ENCODE measurements at places on chromosomes 11 and 22. TPM values are rescaled to one million over a fixed set of nuclear protein-coding genes. Genes with fewer than 3 reads are reported as not detected.

ACR gene
- 3.9 TPM for total RNA-seq

ANKK1 gene
- 1.8 TPM for total RNA-seq

GAL3ST3 gene
- total RNA-seq, result 2.4 TPM

ART1 gene
- 0.67 TPM for total RNA-seq

DNA sequence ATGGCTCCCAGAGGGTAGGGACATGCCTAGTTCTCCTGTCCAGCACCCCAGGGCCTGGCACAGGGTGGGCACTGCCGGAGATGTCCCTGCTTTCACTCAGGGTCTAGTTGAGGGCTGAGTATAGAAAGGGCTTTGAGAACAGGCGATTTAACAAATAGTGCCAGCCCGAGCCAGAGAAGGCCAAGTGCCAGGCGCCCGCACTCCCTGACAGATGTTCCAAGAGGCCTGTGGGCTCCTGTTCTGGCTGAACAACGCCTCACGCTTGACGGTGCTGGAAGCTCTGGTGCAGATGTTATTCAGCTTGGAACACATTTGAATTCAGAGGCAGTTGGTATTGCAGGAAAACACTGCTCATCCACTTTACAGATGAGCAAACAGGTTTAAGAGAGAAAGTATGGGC is 46.5 kb downstream of the NFAM1 start:
- no peak for DNase-seq

- DNase-seq, result no peak
Observed at GRCh38 chr22:43031617-43032016, 16.7 kb upstream of the PACSIN2 start.

WBP2NL gene
- total RNA-seq, result 3.1 TPM

KCNE3 gene
- 26.2 TPM for total RNA-seq

GRCh38 chr22:20062766-20063083 is 17.3 kb upstream of the DGCR8 start:
- no peak for DNase-seq

- peak; percentile 53 for DNase-seq
Observed at GRCh38 chr11:44261800-44262591, 47.9 kb downstream of the ALX4 start.

- DNase-seq, result no peak
Observed at GRCh38 chr11:75334976-75335375, 16.5 kb downstream of the ARRB1 start.

DNA sequence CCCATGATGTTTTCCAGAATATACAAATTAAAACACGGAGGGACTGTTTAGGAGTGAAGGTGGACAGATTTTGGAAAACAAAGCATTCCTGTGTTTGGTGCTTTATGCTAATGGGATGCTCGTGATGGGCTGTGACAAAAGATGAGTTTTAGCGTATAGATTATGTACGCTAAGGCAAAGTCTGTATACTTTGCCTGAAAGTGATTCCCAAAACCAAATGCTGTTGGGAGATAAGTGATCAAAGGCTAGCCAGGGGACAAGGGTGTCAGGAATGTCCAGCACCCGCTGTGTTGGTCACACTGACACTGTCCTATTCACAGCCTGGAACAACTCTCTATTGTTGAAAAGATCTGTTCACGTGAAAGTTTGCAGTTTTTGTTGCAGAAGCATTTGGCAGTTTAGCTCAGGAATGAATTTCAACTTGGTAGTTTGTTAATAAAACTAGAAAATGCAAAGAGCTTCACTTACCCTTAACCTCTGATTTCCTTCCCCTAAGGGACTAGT is 1.5 kb downstream of the JAM3 start:
- no peak for DNase-seq

XKR3 gene
- total RNA-seq, result not detected

- DNase-seq, result no peak
Observed at GRCh38 chr11:36333897-36334296, 37.8 kb downstream of the PRR5L start.

GRCh38 chr11:128310676-128311445 is 276.5 kb downstream of the ETS1 start:
- no peak for DNase-seq

DNA sequence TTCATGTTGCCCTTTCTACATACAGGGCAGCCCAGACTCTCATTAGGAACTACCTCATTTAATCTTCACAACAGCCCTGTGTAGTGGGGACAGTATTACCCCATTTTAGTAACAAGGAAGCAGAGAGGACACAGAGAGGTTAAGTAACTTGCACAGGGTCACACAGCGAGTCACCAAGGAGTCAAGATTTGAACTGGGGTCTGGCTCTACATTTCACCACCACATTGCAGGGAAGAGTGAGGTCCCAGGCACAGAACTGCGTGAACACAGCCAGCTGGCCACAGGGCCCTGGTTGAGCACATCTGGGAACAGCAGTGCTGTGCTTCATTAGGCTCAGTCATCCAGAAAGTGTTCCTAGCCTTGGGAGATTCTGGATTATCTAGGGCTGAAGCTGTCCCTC is 45.4 kb upstream of the ISX start:
- no peak for DNase-seq

- DNase-seq, result no peak
Observed at GRCh38 chr11:113504586-113504985, 29.4 kb upstream of the DRD2 start.

OR2AG1 gene
- total RNA-seq, result not detected

GRCh38 chr11:1054143-1055108 is 17.9 kb upstream of the MUC6 start:
- peak; percentile 63 for DNase-seq

DNA sequence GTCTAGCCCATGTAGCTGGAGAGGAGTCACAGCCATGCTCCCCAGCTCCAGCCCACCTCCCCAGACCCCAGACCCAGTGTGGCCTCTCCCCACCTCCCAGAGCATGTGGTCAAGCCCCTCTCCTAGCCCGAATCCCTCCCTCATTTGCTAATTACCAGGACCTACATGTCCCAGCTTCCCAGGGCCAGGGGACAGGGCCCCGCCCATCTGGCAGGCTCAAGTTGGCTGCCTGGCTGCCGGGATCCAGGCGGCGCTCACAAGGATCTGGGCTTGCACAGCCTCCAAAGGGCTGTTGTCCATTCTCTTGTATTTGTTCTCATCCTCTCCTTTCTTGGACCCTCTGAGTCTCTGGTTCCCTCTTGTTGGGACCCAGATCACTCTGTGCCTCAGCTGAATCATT is 4.6 kb upstream of the MIF start:
- DNase-seq, result peak; percentile 56

KRTAP5-11 gene
- total RNA-seq, result not detected

KCNK4 gene
- total RNA-seq, result 0.17 TPM

GRCh38 chr11:116976941-116977570 is 121.2 kb downstream of the SIK3 start:
- no peak for DNase-seq

DNA sequence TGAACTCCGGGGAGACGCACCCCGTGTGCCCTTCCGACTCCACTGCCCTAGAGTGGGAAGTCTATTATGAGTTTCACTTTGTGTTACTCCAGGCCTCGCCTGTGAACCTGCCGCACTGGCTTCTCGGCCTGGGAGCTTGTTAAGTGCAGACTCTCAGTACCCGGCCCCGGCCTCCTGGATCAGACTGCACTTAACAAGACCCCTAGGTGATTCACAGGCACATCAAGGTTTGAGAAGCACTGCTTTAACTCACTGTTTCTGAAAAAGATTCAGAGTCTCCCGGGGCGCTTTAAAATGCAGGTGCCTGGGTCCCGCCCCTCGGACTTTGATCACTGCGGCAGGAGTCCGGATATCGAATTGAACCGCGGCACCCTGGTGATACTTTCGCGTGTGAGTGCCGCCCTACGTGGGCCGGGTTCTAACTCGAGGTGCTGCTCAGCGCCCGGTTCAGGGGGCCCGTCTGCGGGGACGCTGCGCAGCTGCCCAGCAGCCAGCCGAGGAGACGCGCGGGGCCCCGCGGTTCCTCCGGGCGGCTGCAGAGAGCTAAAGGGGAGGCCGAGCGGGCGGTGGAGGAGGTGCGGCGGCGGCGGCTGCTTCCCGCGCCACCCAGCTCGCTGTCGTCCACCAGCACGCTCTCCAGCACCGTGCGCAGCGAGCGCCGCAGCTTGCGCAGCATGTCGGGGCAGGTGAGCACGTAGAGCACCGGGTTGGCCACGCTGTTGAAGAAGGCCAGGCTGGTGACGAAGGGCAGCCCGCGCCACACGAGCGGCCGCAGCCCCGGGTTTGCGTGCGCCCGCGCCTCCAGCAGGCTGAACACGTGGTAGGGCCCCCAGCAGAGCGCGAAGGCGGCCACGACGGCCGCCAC is 3.4 kb downstream of the PTGDR2 start:
- peak; percentile 82 for DNase-seq

APOL6 gene
- total RNA-seq, result 54.4 TPM

DNA sequence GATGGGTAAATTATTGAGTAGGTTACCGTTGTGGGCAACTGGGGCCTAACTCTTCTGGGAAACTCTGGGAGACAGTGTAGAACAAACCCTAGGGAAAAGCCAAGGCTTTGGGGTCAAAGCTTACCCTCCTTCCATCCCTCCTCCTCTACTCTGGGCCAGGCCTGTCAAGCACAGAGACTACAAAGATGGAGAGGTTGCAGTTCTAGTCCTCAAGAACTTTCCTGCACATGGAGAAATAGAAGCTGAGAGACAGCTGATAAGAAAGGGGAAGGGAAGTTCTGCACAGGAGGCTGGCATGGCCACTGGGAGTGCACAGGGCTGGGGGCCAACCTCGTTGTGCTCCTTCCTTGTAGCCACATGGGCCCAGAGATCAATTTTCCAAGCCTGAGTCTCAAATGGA is 67.2 kb upstream of the ALX4 start:
- no peak for DNase-seq

SLC22A12 gene
- not detected for total RNA-seq

DNA sequence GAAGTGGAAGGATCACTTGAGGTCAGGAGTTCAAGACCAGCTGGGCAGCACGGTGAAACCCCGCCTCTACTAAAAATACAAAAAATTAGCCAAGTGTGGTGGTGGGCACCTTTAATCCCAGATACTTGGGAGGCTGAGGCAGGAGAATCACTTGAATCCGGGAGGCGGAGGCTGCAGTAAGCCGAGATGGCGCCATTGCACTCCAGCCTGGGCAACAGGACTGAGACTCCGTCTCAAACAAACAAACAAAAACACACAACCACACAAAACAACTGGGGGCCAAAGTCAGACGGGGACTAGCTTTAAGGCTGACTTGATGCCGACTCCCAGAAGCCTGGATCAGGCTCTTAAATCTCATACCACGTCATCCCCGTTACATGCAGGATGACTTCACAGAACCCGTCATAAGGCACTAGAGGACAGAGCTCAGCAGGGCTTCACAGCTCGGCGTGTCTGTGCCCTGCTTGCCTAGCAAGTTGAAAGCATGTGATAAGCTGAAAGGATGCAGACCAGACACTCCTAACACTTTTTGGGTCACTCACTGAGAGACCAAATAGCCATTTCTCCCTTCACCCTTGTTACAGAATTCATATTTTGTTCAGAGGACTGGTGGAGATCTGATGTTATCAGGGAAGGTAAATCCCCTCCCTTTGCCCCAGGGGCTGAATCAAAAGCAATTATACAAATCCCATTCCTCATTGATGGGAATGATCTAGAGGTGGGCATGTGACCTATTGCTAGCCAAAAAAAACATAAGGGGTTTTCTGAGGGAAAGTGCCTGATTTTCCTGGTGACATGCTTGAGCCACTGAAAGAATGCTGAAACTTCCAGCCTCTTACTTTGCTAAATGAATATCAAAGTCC is 65.4 kb downstream of the GAB2 start:
- peak; percentile 28 for DNase-seq

GRCh38 chr22:49620003-49620556 is 207.6 kb downstream of the BRD1 start:
- DNase-seq, result peak; percentile 33

DNA sequence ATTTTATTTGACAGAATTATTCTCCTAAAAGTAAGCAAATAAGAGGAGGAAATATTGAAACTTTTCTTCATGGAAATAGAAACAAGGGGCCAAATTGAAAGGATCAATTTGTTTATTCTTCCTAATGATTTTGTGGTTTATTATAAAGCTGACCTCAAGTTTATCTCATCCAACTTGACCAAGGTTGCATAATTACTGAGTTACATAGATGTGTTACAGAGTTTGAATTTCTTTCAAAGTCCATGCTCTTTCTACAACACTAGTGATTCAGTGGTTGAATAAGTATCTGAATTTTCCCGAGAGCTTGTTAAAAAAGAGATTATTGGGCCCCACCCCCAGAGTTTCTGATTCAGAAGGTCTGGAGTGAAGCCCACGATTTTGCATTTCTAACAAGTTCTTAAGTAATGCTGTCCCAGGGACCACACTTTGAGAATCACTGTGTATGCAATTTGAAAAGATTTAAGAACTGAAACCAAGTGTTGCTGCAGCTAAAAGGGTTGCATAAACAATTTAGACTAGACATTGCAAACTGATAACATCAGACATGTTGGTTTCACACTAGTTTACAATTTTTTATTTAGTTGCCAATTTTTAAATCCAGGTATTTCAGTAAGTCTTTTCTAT is 485.7 kb upstream of the ANO5 start:
- no peak for DNase-seq

GRCh38 chr11:35464308-35464707 is 45.0 kb upstream of the SLC1A2 start:
- DNase-seq, result no peak

HMOX1 gene
- total RNA-seq, result 22.0 TPM

- no peak for DNase-seq
Observed at GRCh38 chr22:41841085-41841712, 8.3 kb downstream of the SREBF2 start.

DNA sequence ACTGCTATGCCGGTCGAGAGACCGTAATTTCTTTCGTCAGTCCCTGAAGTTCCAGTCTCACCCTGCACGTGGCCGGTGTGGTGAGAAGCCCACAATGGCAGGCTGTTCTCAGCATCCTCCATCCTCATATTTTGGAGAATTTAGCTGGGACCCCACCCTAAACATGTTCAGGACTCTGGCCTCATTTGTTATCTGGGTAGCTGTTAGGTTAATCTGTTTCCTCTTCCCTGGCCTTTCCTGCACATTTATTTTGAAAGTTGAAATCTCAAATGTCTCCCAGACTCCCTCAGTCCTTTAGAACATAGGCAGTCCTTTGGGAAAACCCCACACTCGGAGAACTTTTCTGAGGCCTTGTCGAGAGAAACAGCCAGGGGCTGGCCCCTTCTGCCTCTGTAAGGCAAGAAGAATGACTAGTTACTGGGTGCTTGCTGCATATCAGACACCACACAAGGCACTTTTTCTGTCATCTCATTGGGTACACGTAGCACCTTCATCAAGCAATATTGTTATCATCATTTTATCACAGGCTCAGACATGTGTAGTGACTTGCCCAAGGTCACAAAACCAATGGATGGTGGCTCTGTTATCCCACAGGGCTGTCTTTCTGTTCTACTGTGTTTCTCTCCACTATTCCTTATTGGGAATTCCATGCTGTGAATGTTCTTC is 109.3 kb upstream of the CRYBB3 start:
- no peak for DNase-seq

BIRC3 gene
- 14.8 TPM for total RNA-seq

GRCh38 chr22:27896245-27896644 is 22.8 kb downstream of the PITPNB start:
- DNase-seq, result no peak

All from upper lobe of left lung (tissue), 6 donors.